Activated T-cell treated with anti-CD3 and anti-CD28 coated beads, Interleukin-2, amount 50 U/mL, for 48 hours (primary cell): ENCODE measurements at places on chromosomes 13 and 19.

- no peak for DNase-seq
Measured at GRCh38 chr13:113122550-113123225, at the start of gene F10. F10 (plus strand) TSS chr13:113122799; CDS start chr13:113122856, 57 bp downstream.

GRCh38 chr13:78786459-78786858 lies 127.5 kb upstream of the OBI1 start:
- DNase-seq: no peak

GRCh38 chr19:13031917-13032623 lies 36.8 kb downstream of the NFIX start:
- no peak for DNase-seq

- DNase-seq: no peak
Measured at GRCh38 chr13:111115965-111116521, 933 bp downstream of the ARHGEF7 start.

DNA sequence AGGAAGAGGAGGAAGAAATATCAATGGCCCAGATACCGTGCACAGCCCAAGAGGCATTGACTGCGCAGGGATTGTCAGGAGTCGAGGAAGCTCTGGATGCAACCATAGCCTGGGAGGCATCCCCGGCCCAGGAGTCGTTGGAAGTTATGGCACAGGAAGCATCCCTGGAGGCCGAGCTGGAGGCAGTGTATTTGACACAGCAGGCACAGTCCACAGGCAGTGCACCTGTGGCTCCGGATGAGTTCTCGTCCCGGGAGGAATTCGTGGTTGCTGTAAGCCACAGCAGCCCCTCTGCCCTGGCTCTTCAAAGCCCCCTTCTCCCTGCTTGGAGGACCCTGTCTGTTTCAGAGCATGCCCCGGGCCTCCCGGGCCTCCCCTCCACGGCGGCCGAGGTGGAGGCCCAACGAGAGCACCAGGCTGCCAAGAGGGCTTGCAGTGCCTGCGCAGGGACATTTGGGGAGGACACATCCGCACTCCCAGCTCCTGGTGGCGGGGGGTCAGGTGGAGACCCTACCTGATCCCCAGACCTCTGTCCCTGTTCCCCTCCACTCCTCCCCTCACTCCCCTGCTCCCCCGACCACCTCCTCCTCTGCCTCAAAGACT lies 36.0 kb downstream of the KEAP1 start:
- no peak for DNase-seq

DNA sequence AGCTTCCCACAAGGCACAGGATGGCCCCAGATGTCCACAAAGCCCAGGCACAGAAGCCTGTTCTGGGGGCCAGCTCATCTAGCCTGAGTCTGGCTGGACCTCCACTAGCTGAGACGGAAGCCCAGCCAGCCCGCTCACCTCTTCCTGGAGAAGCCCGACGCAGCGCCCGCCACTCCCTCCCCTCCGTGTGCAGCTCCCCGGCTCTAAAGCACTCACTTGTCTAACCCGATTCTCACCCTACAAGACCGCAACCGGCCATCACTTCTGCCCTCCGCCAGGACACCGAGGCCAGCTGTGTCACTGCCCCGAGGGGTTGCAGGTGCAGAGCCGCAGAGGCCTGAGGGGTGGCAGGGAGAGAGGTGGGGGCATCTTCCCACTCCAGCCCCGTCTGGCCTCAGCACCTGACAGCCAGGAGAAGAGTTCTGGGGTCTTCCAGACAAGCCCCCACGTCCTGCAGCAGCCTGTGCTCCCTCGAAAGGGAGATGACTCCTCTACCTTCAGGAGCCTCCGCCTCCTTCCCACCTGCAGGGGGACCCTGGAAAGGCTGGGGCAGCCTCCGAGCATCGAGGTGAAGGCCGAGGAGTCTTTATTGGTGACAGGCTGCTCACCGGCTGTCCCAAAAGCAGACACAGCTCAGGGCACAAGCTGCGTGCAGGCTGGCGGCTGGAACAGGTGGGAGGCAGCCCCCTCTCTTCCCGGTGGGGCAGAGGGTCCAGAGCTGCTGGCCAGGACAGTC lies 5.9 kb upstream of the DIRAS1 start:
- no peak for DNase-seq
